ENCODE measurements at places on chromosomes 2 and 18.

DNA sequence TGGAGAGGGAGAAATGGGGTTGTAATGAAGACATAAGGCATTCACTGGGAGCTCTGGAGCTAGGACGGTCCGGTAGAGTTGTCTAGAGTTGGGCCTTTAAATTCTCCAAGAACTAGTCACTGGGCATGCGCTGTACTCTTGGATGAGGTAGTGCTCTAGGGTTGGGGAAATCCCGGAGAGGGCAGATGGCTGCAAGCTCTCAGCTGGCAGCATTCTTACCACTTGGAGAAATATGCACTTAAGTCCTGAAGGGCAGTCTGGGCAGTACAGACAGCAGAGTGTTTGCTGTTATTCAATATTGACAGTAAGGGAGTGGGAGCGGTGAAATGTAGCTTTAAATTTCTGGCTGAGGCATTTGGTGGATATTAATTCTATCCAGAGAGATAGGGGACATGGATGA, 214.6 kb downstream of the RDH14 start:
- H3K27ac ChIP-seq = no peak overlapping the region
- H3K4me1 ChIP-seq = no peaks in the 10 kb centered on the region
- H3K36me3 ChIP-seq = no peaks in the 10 kb centered on the region
- H3K4me3 ChIP-seq = no peak overlapping the region
- DNase-seq = no peak

DNA sequence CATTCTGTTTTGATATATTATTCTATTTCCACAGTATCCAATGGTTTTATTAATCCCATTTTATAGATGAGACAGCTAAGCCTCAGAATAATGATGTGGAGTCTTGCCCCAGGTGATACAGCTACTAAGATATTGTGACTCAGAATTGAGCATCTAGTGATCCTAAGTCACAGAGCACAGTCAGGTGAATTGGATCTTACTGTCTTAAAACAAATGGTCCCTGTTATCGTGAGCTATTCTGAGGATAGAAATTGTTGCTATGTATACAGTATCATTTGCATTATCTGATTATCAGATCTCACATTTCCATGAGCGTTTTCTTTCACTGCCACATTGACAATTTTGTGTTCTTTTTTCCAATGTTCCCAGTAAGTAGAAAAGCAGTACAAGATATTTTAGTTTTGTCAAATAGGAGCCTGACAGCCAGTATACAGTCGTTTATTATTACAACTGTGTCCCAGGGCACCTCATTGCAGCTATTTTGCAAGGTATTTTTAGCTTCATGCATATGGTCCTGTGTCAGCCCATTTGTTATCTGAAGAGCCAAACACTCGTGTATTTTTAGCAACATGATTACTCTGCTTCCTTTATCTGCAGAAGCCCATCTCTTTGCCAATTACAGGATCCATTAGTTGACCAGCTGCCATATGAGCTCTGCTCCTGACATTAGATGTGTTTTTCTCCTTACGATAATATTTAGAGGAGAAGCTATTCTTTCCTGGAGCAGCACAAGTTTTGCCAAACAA, 25.1 kb upstream of the SGPP2 start:
- no peaks in the 10 kb centered on the region for H3K27me3 ChIP-seq
- no peak overlapping the region for H3K4me3 ChIP-seq
- DNase-seq = no peak
- H3K27ac ChIP-seq = no peak overlapping the region
- H3K36me3 ChIP-seq = no peaks in the 10 kb centered on the region

- no peak overlapping the region for H3K4me3 ChIP-seq
- H3K27me3 ChIP-seq = peaks cover 79% of the 10 kb centered on the region
- H3K27ac ChIP-seq = no peak overlapping the region
Measured at GRCh38 chr2:238924796-238925195, 76.9 kb downstream of the TWIST2 start.

DNA sequence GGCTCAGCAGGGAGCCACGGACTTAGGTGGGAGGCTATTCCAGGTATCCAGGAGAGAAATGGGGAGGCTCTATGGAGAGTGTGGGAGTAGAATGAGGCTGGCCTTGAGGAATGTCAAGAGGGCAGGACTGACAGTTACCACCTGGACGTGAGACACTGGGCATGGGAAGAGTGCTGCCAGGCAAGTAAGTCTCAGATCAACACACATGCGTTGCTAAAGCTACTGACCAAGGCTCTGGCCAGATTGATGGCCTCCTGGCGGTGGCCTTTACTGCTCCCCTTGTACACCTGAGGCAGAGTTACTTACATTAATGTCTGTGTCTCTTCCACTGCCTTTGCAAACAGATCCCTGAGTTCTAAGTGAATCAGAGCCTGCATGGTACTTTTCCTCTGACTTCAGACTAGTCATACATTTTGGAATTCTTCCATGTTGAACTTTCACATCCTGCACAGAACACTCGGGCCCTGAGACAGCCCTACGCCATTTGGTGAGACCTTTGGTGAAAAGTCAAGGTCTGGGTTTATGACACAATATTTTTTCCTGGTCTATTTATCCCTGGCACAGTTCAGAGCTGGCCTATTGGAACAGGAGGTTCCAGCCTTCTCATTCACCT, 398.8 kb upstream of the TRIB2 start:
- DNase-seq = no peak
- H3K4me1 ChIP-seq = peaks cover 2% of the 10 kb centered on the region
- H3K4me3 ChIP-seq = no peak overlapping the region
- no peaks in the 10 kb centered on the region for H3K36me3 ChIP-seq

GRCh38 chr2:109679626-109680025, 65.5 kb downstream of the SOWAHC start:
- peaks cover 68% of the 10 kb centered on the region for H3K27me3 ChIP-seq
- DNase-seq = no peak
- no peaks in the 10 kb centered on the region for H3K36me3 ChIP-seq
- H3K4me3 ChIP-seq = no peak overlapping the region
- peaks cover 5% of the 10 kb centered on the region for H3K4me1 ChIP-seq
- no peak overlapping the region for H3K27ac ChIP-seq

DNA sequence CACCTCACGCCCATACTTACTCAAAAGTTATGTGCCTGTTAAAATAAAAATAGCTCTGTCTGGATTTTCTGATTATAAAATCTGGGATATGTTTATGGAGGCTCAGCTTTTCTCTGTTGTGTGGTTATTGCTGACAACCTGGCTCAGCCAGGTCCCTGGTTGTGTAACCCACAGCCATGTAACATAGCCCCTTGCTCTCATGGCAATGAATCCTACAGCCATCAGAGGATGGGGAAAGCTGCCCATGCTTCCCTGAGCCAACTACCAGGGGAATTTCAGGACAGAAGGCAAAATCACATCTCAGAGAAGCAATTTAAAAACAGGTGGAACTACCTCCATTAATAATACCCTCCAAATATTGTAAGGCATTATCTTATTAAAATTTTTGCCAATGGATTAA, 29.7 kb downstream of the ST8SIA5 start:
- H3K4me1 ChIP-seq = no peaks in the 10 kb centered on the region
- H3K36me3 ChIP-seq = no peaks in the 10 kb centered on the region
- no peaks in the 10 kb centered on the region for H3K27me3 ChIP-seq
- H3K27ac ChIP-seq = no peak overlapping the region

Data from T-helper 17 cell (primary cell).